GDM1 (cell line): ENCODE measurements at places on chromosomes 12 and 14.

- no peak for DNase-seq
Measured at GRCh38 chr12:93139028-93139665, 210.1 kb upstream of the EEA1 start.

- no peak for DNase-seq
Measured at GRCh38 chr14:36655963-36656686, 5.5 kb upstream of the PAX9 start.

DNA sequence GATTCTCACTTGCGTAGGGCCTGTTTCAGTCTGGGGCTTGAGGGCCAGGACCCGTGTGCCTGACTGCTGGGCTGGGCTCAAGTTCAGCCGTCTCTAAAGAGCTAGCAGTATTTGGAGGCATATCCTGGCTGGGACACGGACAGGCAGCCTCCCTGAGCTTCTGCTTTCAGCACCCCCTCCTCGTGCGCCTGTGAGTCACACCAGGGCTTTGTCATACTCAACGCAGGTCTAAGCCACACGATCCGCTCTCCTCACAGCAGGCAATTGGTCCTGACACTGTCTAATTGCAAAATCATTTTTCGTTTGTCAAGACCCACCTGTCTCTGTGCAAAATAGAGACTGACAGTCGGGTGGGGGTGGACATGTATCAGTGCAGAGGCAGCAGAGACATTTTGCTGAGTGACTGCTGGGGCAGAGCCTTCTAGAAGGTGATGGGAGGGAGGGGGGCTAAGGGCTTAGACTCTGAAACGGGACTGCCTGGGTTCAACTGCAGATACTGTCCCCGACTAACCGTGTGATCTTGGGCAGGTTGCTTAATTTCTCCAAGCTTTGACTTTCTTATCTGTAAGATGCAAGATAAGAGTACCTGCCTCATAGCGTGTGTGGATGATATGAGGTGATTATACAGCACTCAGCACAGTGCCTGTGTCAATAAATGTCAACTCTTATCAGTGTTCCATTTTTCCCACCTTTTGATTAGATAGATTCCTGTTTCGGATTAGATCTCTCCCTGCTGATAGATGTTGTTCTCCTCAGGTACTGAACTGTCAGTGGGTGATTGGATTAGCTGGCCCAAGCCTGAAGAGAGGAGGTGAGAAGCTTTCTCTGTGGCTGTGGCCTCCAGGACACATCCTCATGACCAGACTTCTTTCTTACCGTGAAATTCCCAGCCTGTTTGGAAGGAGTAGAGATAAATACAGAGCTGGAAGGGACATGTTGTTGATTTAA lies 53.1 kb downstream of the KCNA1 start:
- no peak for DNase-seq

- no peak for DNase-seq
Measured at GRCh38 chr12:97474987-97475386, 12.4 kb downstream of the RMST start.

DNA sequence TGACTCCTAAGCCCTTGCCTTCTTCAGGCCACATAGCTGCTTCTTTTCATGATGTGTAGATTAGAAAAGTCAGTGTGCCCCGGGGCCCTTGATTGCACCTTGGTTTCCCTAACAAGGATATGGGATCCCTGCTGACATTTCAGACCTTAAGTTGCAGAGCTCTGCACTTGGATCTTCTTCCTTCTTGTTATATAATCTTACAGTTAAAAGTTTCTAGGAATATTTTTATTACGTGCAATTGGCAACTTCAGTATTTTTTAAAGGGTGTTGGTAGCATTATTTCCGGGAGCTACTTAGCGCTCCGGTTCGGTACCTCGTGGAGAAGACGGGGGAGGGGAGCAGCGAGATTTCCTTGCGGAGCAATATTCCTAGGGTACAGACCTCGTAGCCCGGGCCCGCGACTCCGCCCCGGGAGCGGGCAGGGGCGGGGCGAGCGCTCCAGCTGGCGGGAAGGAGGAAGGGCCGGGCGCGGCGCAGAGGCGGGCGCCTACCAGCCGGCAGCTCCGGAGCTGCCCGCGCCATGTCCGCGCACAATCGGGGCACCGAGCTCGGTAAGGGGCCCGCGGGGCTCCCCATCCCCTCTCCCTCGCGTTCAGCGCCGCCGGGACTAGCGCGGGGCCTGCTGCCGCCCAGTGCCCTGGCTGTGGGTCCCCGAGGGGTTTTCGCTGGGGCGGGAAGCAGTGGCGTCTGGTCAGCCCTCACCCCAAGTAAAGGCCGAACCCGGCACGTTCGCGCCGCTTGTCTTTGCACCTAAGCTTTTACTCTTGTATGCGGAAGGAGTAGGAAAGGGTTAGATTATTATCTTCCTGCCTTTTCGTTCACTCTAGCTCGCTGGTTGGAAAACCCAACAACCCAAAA lies at the start of gene DERA:
Gene DERA, plus strand, starts transcription at position 469 of the 858 bp plus-strand sequence. Its CDS starts 52 bp downstream, at position 521.
- DNase-seq, result peak; percentile 39

GRCh38 chr12:111411185-111411764 lies 5.6 kb downstream of the SH2B3 start:
- no peak for DNase-seq

DNA sequence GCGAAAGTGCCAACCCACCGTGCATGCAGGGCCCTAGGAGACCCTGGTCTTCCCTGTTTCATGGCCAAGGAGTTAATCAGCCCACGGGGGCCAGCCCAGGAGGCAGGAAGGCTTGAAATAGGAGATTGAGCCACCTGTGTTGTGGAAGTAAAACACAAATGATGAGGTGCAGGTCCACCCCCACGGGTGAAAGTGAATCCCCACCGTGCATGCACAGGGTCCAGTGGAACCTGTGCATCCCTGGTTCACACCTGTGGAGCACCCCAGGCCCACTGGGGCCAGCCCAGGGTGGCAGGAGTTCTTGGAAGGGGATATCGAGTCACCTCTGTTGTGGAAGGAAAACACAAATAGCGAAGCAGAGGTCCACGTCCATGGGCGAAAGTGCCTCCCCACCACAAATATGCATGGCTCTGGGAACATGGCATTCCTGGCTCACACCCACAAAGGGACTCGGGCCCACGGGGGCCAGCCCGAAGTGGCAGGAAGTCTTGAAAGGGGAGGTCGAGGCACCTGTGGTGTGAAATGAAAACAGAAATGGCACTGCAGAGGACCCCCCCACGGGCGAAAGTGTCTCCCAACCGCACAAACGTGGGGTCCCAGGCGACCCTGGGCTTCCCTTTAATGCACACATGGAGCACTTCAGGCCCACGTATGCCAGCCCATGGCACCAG lies 381.5 kb downstream of the ALG10 start:
- no peak for DNase-seq

- DNase-seq, result no peak
Measured at GRCh38 chr14:68701001-68701741, 91.7 kb downstream of the ZFP36L1 start.

DNA sequence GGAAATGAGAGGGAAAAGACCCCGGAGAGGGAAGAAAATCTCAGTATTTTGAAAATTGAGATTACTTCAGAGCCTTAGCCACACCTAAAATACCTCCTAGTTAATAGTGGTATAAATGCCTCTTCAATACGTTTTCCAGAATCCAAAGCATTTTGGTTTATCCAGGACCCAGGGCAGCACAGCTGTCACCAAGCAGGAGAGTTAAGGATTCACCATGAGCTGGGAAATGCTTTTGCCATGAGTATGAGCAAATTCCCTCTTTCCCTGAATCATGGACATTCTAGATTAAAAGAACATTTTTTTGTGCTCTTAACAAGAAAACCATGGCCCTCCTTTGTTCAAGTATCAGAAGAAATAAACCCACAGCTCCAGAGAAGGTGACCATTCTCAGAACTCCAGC lies 21.8 kb upstream of the RTRAF start:
- no peak for DNase-seq

DNA sequence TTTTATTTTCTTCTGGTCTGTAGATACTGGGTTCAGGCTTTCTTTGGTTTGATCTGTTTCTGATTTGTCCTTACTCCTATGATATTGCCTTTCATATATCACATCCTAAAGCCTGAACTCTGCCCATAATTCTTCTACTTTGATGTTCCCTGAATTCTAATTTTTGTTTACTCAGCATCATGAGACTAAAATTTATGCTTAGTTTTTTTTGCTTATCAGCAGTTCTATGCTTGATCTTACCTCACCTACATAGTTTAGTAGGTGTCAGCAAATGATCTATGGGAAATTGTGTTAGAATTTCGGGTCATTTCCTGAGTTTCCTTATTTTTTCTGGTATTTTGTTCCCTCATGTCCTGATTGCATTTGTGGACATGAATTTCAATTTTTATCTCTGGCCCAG lies 94.2 kb downstream of the TMEM117 start:
- no peak for DNase-seq

- DNase-seq, result no peak
Measured at GRCh38 chr14:99769799-99770198, 23.4 kb upstream of the EML1 start.

DNA sequence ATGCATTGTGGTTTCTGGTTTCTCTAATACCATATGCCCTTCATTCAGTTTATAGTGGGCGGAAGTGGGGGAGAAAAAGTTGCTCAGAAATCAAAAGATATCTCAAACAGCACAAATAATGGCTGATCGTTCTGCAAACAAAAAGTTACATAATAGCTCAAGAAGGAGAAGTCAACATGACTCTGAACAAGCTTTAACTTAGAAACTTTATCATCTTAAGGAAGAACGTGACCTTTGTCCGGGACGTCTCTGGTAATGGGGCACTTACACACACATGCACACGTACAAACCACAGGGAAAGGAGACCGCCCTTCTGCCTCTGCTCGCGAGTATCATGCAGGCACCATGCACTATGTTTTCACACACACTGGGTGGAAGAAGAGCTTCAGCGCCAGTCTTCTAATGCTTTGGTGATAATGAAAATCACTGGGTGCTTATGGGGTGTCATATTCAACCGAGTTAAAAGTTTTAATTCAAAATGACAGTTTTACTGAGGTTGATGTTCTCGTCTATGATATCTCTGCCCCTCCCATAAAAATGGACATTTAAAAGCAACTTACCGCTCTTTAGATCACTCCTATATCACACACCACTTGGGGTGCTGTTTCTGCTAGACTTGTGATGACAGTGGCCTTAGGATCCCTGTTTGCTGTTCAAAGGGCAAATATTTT lies 4.7 kb downstream of the FOS start:
- no peak for DNase-seq

- no peak for DNase-seq
Measured at GRCh38 chr12:108833757-108834472, 23.5 kb downstream of the SSH1 start.

GRCh38 chr12:57641699-57642442 lies 8.9 kb upstream of the B4GALNT1 start:
- DNase-seq, result no peak

GRCh38 chr14:53716578-53716977 lies 240.0 kb downstream of the BMP4 start:
- DNase-seq, result no peak

GRCh38 chr14:98101323-98101722 lies 1170.7 kb downstream of the BCL11B start:
- DNase-seq, result no peak

DNA sequence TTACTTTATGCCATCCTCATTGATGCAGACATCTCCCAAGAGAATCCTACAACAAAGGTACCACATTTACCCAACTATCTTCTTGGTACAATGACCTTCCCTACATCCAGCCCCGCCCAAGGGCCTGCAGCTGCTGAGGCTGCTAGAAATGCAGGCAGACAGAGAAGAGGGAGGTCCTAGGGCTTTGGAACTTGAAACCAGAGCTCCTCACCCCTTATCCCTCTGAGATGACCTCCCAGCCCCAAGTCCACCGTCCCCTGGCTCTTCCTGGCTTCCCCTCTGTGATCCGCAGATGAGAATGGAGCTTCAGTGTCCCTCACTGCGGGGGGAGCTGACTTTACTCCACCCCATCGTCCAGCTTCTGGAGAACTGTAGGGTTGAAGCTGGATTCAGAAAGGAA lies 1.6 kb upstream of the TNFRSF1A start:
- no peak for DNase-seq

GRCh38 chr14:56333359-56334292 lies 215.4 kb downstream of the PELI2 start:
- peak; percentile 11 for DNase-seq

- DNase-seq, result no peak
Measured at GRCh38 chr14:59284059-59284458, 95.6 kb downstream of the DAAM1 start.

- DNase-seq, result no peak
Measured at GRCh38 chr12:26239122-26239851, 43.9 kb downstream of the SSPN start.

GRCh38 chr12:44459569-44459968 lies 416.5 kb downstream of the NELL2 start:
- no peak for DNase-seq

DNA sequence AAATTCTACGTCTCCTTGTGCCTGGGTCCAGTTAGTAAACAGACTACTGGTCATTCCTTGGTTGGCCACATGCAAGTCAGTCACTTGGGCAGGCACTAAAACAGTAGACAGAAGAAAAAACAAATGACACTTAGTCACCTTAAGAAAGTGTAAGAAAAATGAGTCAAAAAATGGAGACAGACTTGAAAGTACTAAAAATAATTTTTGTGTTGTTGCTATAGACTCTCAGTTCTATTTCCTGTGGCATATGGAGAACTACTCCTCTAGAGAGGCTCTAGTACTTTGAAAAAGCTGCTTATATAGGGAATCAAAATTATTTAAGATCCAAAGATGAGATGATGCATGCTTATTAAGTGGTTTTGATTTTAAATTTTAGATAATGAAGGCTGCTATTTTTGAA lies 56.0 kb downstream of the PTPRB start:
- no peak for DNase-seq

DNA sequence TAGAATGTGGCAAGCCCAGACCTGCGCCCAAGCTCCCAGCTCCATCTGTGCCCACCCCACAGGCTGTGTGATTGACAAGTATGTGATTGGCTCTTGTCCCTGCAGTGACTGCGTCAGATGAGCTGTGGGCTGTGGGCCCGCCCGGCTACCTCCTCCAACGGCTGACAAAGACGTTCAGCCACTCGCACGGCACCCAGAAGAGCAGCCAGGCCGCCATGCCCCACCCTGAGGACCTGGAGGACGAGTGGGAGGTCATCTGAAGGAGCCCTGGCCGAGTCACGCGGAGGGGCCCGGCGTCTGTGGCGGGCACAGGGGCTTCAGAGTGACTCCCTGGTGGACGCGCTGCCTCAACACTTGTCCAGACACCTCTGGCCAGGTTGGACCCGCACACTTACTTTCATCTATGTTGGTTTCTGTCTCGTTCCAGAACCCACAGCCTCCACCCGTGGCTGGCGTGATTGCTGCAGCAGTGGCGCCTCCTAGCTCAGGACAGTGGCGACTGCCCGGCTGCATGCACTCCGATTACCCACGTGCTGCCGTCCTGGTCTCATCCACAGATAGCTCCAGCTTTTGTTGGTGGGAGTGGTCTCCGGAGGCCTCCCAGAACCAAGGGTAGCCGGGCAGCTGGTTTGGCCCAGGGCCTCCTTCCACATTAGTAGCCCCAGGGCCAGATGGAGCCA lies 11.4 kb downstream of the ANKRD9 start:
- no peak for DNase-seq

- no peak for DNase-seq
Measured at GRCh38 chr12:108793756-108794441, 62.6 kb upstream of the CORO1C start.

GRCh38 chr14:93032421-93032936 lies 83.2 kb downstream of the ITPK1 start:
- no peak for DNase-seq

GRCh38 chr14:101948666-101949216 lies 15.6 kb upstream of the DYNC1H1 start:
- DNase-seq, result no peak

- no peak for DNase-seq
Measured at GRCh38 chr14:76484355-76484754, 108.4 kb downstream of the ESRRB start.
